Astrocyte of the hippocampus (primary cell): ENCODE measurements at places on chromosomes 5 and 9.

DNA sequence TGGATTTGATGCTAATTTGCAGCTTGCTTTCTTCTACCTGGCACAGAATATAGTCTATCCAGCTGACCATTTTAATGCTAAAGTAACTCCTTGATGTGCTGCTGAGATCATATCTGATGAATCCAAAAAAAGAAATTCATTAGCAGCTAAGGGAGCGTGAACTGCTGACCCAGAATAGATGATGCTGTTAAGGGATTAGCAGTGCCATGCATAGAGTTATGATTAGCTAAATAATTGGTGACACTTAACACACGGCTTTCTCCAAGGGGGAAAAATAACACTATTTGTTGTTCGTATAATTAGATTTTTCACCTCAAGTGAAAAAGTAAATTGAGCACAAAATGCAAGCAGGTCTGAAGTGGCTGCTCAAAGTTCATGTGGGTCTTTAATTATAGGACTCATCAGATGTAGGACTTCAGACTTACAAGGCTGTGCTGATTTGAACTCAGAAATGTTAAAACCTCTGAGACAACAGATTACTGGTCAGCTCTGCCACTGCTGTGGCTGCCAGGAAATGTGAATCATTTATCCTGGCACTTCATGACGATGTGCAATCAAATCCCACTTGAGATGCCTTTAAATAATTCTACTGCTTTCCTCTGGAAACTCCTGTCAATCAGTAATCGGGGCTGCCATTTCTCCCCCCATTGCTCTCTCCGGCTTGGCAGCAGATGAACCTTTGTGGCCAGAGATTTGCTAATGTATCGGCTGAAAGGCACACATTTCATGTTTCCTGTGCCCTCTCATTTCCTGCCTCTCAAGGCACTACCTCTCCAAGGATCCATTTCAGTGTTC lies 291.6 kb upstream of the C9orf72 start:
- peak; percentile 84 for DNase-seq

- DNase-seq = no peak
These were observed 131.6 kb upstream of the NIPBL start for GRCh38 chr5:36744773-36745589.

DNA sequence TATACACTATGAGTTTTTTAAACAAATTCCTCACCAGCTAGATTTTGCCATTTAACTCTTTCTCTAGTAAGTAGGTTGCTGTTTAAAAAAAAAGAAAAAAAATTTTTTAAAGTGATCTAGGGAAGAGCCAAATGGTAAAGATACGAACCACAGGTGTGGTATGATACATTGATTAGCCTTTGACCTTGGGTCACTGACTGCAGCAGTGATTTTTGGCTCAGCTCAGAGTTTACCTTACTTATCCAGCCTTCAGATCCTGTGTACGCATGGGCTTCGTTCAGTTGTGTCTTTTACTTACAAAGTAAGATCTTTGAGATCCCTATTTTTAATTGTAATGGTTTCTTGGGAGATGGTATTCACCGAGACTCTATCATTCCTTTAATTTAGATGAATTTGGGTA lies 12.4 kb upstream of the GNG10 start:
- DNase-seq = no peak

- no peak for DNase-seq
These were observed 68.2 kb upstream of the TAF1L start for GRCh38 chr9:32703635-32704034.

GRCh38 chr9:107942291-107942690 lies 452.7 kb upstream of the KLF4 start:
- no peak for DNase-seq

- peak; percentile 58 for DNase-seq
These were observed 89.2 kb upstream of the PRLR start for GRCh38 chr5:35319333-35320002.

DNA sequence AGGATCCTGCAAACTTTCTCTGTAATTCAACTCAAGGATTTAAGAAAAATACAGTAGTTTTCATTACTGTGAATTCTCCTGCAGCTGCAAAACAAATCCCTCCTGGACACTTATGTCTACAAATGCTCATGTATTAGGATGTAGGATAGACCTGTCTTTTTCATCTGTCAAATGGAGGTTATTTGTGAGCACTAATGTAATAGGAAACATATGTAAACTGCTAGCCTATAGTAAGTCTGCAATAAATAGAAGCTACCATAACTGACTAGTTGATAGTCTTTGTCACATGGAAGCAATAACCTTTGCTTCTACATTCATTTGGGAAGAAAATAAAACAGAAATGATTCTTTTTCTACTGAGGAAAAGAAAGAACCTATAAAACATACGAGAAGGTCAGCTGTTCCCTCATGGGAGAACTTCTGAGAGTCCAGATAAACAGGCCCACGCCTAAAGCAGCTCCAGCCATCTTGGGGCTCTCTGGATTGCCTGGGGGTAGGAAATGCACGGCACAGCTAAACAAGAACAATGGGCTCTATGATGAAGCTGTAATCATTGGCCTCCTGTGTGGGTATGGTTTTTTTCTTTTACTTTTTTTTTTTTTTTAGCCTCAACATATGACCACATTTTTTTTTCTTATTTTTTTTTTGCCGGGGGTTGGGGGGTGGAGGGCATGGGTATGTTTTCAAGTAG lies 6.2 kb downstream of the KCNV2 start:
- DNase-seq = no peak

DNA sequence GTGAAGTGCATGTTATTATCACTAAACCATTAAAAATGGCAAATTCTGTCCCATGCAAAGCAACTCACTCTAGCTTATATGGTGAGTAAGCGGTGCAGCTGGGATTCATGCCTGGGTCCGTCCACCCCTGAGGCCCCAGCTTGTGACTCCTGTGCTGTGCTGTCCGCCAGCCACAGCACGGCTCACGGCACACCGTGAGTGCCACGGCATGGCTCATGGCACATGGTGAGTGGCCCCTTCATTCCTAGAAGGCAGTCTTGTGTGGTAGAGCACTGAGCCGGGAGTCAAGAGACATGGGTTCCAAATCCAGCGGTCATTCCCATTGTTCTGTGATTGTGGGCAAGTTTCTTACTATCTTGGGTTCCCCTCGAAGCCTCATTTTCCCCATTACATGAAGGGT lies 18.8 kb downstream of the RGS3 start:
- DNase-seq = no peak

DNA sequence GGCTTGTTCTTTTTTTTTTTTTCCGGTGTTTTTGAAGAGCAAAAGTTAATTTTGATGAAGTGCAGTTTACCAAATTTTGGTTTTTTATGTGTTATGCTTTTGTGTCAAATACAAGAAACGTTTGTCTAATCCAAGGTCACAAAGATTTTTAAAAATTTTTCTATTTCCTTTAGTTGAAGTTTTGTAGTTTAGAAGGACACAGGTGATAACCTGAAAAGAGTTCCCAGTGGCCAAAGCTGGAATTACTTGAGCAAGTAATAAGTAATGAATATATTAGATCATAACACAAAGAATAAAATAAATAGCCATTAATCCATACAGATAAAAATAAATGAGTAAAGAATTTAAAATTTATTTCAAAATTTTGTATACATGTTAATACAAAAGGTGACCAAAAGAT lies 71.5 kb downstream of the FCHO2 start:
- no peak for DNase-seq

- peak; percentile 81 for DNase-seq
These were observed 38.3 kb downstream of the RECK start for GRCh38 chr9:36074870-36075532.

DNA sequence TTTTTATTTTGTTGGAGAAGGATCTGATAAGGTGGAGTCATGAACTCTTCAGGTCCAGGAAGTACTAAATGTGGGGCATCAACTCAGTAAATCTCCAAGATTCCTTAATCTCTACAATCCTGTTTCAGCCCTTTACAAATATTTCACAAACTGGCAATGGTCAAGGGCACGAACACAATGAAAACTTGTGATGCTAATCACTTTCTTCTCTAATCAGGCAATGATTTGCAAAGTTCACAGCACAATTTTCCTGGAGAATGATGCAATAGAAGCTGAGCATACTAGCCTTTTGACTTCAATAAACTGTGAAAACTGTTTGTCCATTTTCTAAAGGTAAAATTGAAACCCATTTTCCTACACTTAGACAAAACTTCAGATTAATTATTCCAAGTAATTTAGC lies 16.9 kb downstream of the GDF9 start:
- no peak for DNase-seq

- DNase-seq = peak; percentile 75
These were observed 8.5 kb upstream of the CCDC187 start for GRCh38 chr9:136312436-136312835.

DNA sequence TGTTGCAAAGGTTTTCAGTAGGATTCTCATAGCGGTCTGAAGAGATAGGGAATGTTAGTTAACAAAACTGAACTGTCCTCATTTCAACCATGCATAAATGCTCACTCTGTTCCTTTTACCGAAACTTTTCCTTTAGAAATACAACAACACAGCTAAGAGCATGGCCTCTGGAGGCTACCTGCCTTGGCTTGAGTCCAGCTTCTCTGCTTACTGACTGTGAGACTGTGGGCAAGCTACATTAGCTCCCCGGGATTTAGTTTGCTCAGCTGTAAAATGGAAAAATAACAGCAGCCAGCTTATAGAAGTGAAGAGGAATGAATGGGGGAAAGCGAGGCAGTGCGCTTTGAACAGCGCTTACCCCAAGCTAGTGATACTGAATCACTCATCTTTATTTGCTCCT lies 507.9 kb upstream of the DAP start:
- DNase-seq = no peak

DNA sequence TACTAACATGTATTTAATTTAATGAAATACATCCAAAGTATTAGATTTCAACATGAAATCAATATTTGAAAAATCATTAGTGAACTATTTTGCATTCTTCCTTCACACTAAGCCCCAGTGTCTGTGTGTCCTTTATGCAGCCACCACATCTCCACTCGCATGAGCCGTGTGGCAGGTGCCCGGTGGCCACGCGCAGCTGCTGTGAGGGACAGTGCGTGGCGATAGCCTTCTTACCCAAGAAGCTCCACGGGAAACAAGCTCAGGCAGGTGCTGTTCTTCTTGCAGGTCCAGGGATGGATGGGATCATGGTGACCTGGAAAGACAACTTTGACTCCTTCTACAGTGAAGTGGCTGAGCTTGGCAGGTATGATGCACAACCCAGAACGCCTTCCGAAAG lies 79.3 kb upstream of the OTULINL start:
- no peak for DNase-seq

- DNase-seq = no peak
These were observed 219.9 kb downstream of the CDK5RAP2 start for GRCh38 chr9:120360046-120360445.

DNA sequence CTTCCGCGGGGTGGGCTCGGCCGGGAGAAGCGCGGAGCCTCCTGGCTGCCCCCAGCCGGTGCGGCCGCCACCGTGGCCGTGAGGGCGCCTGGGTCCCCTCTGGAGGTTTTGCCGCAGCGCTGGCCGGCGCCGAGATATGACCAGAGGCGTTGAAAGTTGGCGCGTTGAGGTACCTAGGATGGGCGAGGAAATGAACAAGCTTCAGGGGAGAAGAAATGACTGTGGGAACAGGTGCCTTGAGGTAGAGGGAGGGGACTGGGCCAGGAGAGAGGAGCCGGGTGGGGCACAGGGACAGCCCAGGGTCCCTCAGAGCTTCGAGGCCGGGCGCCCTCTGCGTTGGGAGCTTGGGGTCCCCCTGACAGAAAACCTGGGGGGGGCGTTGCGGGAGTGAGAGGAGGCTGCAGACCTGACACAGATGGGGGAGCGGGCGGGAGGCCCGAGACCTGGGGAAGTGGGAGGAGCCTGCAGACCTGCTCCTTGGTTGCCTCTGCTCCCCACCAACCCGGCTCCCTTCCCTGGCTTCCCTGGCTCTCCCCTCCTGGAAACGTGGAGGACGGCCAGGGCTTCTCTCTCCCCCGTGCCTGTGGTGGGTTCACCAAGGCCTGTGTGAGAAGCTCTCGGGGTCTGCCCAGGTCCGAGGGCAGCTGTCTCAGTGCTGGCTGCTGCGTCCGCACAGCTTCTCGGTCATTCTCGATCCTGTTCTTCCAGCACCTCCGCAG lies 14.2 kb downstream of the RABL6 start:
- no peak for DNase-seq

- DNase-seq = no peak
These were observed 96.0 kb upstream of the PAM start for GRCh38 chr5:102659151-102659550.

DNA sequence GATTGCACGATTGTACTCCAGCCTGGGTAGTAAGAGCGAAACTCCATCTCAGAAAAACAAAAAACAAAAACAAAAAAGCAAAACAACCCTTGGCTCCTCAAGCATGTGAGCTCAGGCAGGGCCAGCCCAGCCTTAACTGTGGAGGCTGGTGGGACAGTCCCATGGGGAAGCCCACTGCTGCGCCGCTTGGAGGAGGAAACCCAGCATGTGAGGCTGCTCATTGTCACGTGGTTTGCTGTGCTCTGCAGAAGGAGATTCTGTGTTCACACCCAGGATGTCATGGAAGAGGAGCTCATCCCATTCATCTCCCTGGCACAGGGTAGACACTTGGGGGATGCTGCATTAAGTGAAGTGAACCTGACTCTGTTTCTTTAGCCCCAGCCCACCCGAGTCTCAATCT lies 4.0 kb downstream of the ZBED3 start:
- DNase-seq = no peak

DNA sequence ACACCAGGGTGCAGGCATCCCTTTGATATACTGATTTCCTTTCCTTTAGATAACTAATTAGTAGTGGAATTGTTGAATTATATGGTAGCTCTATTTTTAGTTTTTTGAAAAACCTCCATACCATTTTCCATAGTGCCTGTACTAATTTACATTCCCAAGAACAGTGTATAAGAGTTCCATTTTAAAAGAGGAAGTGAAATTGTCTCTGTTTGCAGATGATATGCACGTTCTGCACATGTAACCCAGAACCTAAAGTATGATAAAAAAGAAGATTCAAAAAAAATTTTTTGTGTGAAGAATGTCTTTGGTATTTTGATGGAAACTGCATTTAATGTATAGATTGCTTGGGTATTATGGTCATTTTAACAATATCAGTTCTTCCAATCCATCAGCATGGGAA lies 424.0 kb upstream of the CCNH start:
- DNase-seq = no peak

- DNase-seq = no peak
These were observed 69.2 kb downstream of the ANGPTL2 start for GRCh38 chr9:127053057-127053821.
